AG20443 (cell line): ENCODE measurements at places on chromosomes 6 and 20.

DNA sequence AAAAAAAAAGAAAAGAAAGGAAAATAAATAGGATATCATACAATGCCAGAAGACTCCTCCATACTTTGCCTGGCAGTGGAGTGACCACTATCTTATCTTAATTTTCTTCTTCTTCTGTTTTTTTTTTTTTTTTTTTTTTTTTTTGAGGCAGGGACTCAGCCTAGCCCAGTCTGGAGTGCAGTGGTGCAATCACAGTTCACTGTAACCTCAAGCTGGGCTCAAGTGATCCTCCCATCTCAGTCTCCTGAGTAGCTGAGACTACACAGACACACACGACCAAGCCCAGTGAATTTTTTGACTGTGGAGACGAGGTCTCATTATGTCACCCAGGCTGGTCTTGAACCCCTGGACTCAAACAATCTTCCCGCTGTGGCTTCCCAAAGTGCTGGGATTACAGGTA lies 17.1 kb upstream of the MMP9 start:
- no peak for DNase-seq

GRCh38 chr6:44104481-44105021 lies 22.7 kb downstream of the MRPL14 start:
- DNase-seq = no peak

DNA sequence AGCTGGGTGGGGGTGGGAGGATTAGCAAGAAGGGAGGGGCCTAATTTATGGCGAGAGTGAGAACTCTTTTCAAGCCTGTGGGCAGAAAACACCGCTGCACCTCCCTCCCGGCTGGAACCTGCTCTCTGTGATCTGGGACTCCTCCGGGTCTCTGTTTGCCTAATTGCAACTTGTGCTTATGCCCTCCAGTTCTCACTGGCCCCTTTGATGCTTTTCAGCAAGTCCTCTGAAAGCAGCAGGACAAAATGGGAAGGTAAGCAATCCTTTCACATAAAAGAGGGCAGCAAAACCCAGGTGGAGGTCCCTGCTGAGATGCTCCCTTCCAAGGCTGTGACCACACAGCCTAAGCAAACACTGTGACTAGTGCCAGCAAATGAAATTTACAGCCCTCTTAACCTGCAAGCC lies 523.0 kb upstream of the FLRT3 start:
- DNase-seq = no peak

- DNase-seq = no peak
These were observed 164.2 kb downstream of the SLC24A3 start for GRCh38 chr20:19376451-19377229.

DNA sequence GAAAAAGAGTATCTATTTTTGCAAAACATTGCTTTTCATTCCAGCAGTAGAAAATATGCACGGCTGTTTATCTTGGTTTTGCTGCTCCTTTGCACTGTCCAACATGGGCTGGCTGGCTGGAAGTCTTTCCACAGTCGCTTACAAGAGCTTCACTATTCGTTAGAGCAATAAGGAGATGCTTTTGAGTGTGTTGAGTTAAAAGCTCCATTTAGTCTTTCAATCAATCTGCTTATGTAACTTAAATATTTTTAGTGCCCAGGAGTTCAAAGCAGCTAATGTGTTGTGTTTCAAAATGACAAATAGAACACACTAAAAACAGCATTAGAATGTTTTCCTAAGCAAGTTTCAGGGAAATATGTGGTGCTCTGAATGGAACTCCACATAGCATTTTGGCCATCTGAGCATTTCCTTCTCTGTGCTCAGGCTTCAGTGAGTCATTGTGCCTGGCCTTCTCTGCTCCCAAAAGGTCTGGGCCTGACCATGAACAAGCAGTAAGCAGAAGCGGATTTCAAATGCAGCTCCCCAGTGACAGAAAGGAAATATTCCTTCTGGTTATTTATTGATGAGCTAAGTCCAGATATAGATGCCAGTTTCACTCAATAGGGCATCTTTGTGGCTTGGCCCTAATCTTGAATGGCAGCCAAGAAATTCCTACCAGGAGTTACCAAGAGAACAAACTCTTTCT lies 580.3 kb downstream of the TENT5A start:
- peak; percentile 74 for DNase-seq

DNA sequence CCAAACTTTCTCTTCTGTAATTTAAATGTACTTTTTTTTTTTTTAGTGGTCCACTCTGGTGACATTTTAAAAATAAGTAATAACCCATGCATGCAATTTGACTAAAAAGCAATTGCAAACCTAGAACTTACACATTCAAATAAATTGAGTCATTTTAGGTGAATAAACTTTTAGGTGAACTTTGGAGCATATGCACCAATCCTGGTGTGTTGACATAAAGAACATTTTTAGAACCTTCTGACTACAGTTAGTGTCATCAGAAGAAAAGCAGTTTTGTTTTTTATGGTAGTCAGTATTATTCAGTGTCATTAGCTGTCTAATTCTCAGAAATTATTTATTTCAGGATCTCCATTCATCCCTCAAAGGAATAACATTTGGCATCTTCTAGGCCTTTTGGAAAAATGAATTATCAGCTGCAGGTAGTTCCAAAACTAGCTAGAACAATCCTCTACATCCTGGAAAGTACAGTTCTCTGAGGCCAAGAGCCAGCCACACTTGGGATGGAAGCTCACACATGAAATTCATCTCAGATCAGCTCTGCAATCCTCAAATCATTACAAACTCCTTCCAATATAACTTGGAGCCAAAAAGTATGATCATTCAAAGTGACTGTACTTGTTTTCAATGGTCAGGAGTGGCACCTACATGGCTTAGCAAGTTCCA lies 38.5 kb upstream of the SIM1 start:
- DNase-seq = no peak

DNA sequence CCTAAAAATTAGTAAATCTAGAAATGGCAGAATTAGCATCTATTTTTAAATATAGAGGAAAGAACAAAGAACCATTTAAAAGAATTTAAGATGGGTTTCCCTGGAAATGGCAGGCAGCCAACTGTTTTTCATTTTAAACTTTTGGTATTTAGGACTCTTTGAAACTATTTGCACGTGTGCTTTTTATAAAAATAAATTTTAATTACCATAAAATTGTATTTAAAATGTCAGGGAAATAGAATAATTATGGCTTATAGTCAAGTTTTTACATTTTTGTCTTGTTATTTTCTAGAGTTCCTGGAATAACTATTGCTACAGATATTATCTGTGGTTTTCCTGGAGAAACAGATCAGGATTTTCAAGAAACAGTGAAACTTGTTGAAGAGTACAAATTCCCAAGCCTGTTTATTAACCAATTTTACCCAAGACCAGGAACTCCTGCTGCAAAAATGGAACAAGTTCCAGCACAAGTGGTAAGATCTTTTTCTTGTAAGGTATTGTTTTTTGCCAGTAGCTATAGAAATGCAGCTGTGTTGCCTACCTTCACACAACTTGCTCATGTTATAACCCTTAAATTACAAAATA lies 528.7 kb upstream of the SOX4 start:
- peak; percentile 11 for DNase-seq

- DNase-seq = no peak
These were observed 440.8 kb downstream of the UTRN start for GRCh38 chr6:144725736-144726522.

- no peak for DNase-seq
These were observed 203.3 kb upstream of the TAB2 start for GRCh38 chr6:149114167-149114566.

DNA sequence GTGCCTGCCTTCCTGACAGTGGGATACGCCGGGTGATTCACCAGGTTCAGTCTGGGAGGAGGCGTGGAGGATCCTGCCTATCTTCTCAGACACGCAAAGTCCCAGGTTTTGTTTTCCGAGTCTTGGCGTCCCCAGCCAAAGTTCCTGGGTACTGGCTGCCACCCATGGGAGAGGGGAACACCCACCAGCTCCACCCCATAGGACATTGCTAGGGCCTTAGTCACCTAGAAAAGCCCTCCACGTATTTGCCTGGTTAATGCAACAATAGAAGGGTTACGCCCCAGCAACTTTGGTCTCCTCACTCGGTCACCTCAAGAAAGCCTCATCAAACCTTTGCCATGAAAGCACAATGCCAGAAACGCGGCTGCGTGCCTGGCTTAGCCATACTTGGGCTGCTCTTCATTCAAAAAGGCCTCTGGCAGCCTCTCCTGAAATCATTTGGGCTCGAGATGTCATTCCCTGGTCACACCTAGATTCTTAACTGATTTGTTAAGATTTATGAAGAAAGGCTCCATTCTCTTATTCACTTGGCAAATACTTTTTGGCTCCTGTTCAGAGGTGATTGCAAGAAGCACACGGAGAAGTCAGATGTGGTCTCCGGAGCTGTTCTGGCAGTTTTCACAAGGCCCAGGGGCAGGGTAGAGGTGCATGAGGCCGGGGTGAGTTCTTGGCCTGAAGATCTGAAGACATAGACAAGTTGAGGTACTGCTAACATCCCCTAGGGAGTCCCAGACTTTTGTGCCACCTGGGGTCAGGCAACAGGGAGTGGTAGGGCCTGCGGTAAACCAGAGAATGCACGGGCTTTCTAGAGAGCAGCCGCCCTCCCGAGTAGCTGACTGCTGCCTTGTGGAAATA lies 35.5 kb upstream of the ZNF133 start:
- DNase-seq = no peak

DNA sequence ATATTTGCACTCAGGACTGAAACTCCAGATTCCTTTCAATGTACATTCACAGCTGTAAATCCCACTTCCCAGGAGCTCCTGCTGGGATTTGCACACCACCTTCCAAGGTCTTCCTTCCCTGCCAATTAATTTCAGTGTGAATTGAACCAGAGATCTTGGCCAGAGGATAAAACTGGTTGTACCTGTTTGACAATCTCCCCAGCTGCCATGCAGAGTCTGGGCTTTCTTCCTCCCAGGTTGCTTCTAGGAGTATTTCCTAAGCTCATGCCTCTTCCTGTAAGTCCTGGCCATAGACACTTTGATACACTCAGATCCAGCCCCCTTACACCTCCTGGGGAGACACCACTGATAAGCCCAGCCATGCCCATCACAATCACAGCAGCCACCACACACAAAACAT lies 15.6 kb downstream of the MAFB start:
- DNase-seq = no peak

GRCh38 chr6:125866433-125866832 lies 75.7 kb downstream of the NCOA7 start:
- no peak for DNase-seq

GRCh38 chr6:104473021-104473429 lies 386.7 kb downstream of the HACE1 start:
- DNase-seq = no peak

DNA sequence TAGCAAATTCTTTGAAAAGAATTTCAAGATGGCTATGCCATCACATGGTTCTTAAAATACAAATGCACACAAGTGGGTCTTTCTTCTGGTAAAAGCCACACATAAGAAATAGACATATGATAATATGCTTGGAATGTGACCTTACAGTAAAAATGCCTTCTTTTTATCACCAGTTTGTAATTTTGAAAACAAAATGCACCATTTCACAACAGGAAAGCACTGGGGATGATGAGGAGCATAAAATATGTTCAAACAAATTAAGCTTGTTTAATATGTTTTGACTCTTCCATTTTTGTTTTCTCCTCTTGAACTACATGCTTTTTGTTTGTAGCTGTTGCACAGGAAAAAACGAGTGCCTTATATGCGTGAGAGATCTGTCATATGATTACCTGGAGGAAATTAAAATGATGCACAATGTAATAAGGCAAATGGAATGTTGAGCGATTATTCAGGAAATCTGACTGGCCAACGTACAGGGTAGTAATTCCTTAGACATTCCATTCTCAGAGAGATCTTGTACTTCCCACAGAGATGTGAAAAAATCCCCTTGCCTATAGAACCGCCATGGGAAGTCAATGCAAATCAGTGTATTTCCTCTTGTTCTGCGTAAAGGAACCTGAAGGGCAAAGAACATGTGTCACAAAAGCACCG lies 911.6 kb downstream of the TFAP2A start:
- DNase-seq = peak; percentile 39
